ENCODE measurements at places on chromosomes 4 and X. TPM values are rescaled to one million over a fixed set of nuclear protein-coding genes. Genes with fewer than 3 reads are reported as not detected.

The SSX4 gene
- polyA plus RNA-seq: not detected

The NRK gene
- polyA plus RNA-seq: under 0.01 TPM

- DNase-seq: no peak
Measured at GRCh38 chr4:23881052-23881501, 8.8 kb downstream of the PPARGC1A start.

- peak; percentile 83 for DNase-seq
Measured at GRCh38 chrX:136162827-136163570, 15.7 kb downstream of the FHL1 start.

DNA sequence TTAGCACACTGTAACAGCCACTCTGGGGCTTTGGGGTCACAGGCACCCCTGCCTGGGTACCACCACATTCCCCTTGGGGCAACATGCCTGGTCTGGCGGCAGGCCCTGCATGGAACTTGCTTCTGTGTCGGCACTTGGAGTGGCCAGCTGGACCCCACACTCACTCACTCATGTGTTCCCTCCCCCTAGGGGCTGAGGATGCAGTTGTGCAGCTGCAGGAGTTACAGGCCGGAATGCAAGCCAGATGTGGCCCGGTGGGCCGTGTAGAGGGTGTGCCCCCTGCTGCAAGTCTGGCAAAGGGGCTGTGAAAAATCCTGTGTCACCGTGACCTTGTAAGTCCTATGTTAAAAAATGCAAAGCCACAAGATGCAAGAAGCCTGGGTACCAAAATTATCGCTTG is 34.2 kb downstream of the ATXN3L start:
- DNase-seq: no peak

GRCh38 chr4:82429728-82430192 is 502 bp downstream of the HNRNPDL start:
- DNase-seq: peak; percentile 75

- no peak for DNase-seq
Measured at GRCh38 chr4:147950261-147950660, 218.4 kb downstream of the ARHGAP10 start.

The BEND4 gene
- polyA plus RNA-seq: 0.67 TPM

The RAB40A gene
- polyA plus RNA-seq: not detected

The SPANXA2 gene
- polyA plus RNA-seq: not detected

DNA sequence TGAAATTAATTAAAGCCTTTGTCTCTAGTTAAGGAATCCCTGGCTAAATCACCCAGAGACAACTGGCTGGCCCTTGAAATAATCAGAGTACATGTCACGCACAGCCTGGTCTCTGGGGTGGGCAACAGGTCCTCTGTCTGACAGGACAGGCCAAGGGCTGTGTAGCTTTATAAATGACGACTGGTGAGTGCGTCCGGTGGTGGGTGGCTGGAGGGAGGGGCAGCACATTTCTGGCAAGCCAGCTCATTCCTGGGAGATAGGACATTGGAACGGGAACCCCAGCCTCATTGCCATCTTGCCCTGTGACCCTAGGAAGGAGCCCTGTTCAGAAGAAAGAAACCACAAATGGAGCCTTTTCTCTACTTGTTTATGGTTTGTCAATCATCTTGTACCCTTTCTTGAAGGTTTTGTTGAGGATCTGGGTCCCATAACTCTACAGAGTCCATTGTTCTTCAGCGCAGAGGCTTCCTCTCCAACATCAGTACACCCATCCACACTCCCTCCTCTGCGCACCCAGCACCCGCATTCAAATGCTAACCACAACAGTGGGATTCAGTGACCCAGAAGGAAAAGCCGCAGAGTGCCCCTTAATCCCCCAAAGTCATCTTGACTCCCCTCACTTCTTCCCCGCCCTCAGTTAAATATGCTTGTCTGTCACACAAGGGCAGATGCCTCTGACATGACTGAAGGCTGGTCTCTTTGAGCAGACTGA is 368.1 kb downstream of the UNC5C start:
- DNase-seq: no peak

- DNase-seq: no peak
Measured at GRCh38 chrX:70038951-70039350, 10.8 kb downstream of the AWAT2 start.

DNA sequence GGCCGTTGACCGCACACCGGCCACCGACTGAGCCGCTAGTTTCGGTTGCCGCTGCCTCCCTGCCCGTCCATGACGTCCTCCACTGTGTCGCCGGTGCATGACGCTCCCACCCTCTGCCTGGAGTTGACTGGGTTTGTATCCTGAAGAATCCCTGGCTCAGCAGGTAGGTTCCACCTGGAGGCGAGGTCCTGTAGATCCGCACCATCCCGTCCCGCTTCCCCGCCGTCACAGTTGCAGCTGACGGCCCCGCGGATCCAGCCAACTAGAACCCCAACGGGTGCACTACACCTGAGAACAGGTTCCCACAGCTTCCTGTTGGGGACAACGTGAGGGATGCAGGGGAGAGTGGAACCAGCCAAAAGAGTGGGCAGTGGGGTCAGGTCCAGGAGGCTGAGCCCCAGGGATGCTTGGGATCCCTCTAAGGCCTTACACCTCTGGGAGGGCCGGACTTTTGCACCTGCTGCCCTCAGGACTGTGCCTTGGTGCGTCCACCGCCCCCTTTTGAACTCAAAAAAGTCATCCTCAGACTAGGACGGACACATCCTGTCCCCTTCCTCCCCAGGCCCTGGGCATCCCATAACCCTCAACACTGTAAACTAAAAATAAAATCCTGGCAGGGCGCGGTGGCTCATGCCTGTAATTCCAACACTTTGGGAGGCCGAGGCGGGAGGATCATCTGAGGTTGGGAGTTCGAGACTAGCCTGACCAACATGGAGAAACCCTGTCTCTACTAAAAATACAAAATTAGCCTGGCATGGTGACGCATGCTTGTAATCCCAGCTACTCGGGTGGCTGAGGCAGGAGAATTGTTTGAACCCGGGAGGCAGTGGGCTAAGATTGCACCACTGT is 1.1 kb upstream of the SLBP start:
- DNase-seq: no peak

DNA sequence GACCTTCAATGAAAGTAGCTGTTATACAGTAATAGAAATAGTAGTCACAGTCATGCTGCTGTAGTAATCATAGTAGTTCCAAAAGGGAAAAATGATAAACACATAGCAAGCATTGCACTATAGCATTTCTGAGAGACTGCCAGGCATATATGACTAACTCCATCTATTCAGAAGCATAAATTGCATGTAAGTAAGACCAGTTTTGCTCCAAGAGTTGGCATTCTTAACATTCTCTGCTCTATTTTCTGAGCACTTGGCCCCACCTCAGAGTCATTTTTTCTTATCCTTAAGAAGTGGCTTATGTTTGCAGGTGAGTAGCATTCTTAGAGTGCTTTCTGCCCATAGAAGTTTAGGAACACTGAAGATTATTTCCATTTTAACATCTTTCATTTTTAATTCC is 490.3 kb upstream of the TECRL start:
- no peak for DNase-seq

GRCh38 chrX:120302434-120302833 is 8.8 kb downstream of the TMEM255A start:
- no peak for DNase-seq

The TLR3 gene
- 1.8 TPM for polyA plus RNA-seq

DNA sequence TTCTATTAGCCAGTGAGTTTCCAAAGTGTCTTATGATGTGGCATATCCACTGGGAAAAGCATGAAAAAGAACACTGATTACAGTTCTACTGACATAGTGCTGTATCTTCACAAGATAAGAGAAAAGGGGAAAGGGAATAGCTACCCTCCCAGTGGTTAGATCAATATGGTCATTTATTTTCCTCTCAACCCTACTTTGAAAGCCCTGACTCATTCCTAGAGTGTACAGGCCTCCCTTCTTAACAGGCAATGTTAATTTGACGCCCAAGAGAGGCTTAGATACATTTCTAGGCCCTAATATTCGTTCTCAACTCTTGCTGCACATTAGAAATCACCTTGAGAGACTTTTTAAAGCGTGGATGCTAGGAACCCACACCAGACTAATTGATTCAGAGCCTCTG is 20.4 kb upstream of the BRS3 start:
- no peak for DNase-seq

DNA sequence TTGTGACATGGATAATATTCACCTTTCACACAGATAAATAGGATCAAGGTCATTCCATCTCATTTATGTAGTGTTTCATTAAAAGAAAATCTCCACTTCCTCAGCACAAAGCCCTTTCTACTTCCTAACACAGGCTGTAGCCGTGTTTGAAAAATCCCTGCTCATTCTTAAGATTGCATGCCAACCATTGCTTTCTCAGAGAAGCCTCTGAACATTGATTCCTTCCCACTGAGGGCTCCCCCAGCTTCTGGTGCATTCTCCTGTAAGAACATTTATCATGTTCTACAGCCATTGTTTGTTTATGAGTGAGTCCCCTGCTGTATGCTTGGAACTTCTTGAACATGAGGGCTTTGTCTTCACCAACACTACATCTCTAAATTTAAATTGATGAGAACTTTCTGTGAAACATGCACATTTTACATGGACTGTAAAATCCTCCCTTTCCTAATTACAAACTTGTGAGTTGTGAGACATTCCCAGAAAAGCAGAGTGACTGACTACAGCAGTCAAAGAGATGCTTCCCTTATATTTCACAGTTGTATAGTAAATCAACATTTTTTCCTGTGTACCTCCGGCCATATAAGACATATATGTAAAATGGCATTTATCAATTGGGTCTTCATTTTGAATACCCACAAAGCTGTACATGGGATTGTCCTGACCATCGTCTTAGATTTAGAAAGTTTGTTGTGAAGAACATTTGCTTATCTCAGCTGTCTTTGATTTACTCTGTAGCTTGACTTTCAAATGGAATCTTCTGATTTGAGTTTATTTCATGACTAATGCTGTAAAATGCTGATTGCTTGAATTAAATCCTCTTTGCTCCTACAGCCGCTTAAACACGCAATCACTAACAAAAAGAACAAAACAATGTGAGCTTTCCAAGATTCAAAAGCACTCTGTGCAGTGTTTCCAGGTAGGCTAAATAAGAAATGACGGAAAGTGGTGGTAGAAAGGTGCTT is 600.5 kb upstream of the SLIT2 start:
- DNase-seq: no peak

DNA sequence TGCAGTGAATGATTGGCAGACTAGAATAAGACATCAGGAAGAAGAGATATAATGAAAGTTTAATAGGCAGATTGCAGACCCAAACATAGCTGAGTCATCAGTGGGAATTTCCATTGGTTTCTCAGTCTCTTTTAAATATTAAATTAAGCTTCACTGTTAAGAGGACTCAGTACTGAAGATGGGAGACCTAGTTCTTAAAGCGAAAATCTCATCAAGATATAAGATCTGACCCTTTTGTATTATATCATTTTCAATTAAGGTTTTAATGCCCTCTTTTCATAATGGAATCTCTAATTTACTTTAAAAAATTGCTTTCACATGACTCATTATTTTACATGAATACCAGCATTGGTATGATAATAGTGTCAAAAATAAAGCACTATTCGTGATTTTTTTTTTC is 168.9 kb upstream of the ATOH1 start:
- DNase-seq: no peak

GRCh38 chr4:83153417-83153816 is 38.9 kb upstream of the PLAC8 start:
- no peak for DNase-seq

DNA sequence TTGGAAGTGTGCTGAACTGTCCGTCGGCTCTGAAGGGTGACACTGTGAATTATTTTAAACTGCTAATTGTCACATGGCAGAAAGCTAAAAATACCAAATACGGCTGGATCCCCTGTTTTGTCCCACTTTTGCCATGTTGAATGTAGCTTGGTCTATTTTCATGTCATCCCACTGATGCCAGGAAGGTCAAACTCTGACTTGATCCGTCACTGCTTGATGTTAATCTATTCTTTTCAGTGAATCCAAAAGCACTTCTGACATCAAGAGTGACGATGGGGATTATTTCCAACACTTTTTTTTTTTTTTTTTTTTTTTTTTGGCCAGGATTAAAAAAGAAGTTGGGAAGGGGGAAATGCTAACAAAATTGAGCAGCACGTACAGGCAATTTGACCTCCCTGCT is 734.6 kb upstream of the TENM3 start:
- DNase-seq: no peak

DNA sequence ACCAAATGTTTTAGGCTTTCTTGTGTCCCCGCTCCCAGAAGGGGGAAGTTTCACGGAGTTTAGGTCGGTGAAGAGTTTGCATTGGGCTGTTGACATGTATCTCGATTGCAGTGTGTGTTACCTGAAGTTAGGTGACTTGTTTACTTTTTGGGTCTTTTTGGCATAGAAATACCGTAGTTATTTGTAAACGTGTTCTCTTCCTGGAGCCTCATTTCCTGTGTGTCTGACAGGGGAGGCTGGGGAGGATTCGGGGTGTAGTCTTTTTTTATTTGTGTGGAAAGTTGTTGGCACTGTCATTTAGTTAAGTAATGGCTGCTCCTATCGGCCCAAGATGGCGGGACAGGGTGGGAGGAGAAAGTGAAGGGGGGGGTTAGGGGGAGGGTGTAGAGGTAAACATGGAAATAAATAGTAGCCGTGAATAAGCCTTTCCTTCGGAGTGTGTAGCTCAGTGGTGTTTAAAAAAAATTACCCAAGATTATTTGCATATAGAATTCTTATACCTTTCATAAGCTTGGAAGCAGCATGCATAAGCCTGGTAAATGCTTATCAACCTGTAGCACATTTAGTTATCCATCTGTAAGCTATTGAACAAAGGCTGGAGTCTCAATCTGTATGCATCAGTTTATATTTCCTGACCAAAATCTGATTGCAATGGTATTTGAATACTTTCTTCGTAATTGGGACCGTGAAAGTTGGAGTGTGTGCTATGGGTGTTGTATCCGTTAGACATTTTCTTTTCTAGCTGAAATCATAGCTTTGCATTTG is 1.6 kb downstream of the KDM6A start:
- no peak for DNase-seq

The TMEM47 gene
- 4.7 TPM for polyA plus RNA-seq

DNA sequence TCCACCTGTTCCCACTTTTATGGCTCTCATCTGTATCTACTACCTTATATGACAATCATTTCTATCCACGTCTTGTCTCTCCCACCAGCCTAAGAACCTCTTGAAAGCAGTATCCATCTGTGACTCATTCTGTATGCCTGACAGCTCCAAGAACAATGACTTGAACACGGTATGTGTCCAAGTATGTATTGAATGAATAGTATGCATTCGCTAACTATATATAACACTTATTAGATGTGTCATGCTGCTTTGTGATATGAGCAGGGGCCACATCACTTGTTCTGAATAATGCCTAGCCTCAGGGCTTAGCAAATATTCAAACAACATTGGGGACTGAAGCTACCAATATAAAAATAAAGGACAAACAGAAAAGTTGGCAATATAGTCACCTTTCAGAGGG is 4.9 kb downstream of the OPHN1 start:
- no peak for DNase-seq

All from sigmoid colon (tissue), 7 donors.